ENCODE measurements at places on chromosomes 16 and 17. TPM values are rescaled to one million over a fixed set of nuclear protein-coding genes. Genes with fewer than 3 reads are reported as not detected.

STAT5B gene
- 46.8 TPM for polyA plus RNA-seq

PAQR4 gene
- 15.6 TPM for polyA plus RNA-seq

MVP gene
- polyA plus RNA-seq: 239 TPM

DNA sequence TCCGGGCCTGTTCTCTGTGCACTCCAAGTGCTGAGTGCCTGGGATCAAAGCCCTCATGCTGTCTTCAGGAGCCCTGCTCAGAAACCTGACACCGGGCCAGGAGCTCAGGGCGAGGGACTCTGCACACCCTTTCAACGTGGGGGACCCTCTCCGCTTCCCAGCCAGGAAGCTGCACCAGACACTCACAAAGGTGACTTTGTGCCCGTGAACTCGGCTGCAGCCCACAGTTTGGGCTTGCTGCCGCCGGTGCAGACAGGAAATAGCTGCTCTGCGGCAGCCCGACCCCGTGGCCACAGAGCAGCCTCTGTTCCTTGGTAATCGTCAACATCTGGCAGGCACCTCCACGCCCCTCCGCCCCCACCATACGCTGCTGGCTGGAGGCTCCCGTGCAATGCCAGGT is 93.4 kb upstream of the METRNL start:
- no peaks in the 10 kb centered on the region for H3K27me3 ChIP-seq
- H3K36me3 ChIP-seq: no peaks in the 10 kb centered on the region
- peak; percentile 55 for DNase-seq
- no peaks in the 10 kb centered on the region for H3K4me1 ChIP-seq
- H3K4me3 ChIP-seq: no peak overlapping the region

DNA sequence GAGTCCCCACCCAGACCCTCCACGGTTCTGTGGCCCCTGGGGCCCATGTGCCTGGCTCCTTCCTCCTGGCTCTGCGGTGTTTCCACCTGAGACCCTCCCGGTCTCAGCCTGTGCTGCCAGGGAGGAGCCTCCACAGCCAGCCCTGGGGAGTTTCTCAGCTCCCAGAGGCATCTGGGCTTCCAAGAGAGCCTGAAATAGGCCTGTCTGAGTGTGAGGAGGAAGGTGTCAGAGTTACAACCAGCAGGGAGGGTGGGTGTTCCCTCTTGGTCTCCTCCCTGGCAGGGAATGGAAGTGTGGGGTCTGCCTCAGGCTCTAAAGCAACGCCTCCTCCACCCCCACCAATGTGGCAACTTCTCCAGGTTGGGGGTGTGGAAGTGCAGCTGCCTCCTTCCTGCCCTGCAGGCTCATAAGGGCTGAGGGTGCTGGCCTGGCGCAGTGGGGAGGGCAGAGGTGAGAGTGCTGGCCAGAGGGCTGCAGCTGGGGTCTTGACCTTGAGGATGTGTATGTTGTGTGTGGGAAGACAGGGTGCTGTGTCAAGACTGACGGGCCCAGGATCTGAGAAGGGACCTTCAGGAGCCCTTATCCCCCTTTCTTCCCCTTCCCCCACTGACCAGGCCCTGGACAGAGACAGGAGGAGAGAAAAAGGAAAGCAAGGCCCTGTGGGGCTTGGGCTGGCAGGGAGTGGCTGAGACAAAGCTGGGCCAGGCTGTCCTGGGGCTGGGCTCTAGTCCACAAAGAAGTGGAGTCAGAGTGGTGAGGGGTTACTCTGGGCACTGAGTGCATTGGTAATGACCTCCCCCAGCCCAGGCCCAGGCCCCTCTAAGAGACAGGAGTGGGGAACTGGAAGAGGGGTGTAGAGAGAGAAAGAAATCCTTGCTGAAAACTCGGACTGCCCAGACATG is 2.4 kb downstream of the CYGB start:
- H3K27me3 ChIP-seq: no peaks in the 10 kb centered on the region
- H3K36me3 ChIP-seq: peaks cover 4% of the 10 kb centered on the region
- H3K27ac ChIP-seq: no peak overlapping the region
- no peak overlapping the region for H3K4me3 ChIP-seq

DNA sequence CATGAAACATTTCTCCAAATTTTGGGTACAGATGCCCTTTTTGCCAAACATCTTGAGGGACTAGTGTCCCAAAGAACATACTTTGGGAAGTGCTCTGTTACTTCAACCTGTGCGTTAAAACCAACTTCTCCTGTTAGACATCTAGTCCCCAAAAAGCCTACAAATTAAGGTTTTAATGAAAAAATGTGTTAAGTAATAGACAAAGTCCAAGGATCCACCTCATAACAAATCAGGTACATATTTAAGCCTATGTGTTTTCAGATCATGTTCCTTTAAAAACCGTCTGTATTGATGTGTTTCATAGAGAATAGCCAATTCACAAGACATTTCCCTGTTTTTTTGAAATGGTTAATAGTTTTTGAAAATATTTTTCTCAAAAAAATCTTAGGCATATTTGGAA is 174.8 kb upstream of the FAM20A start:
- H3K36me3 ChIP-seq: no peaks in the 10 kb centered on the region
- H3K27ac ChIP-seq: no peak overlapping the region
- H3K4me3 ChIP-seq: no peak overlapping the region

- no peaks in the 10 kb centered on the region for H3K36me3 ChIP-seq
- DNase-seq: no peak
- peaks cover 4% of the 10 kb centered on the region for H3K27me3 ChIP-seq
- H3K4me1 ChIP-seq: no peaks in the 10 kb centered on the region
Observed at GRCh38 chr16:31428279-31428597, at the start of gene COX6A2. Gene COX6A2 (minus strand): TSS chr16:31428360. CDS start chr16:31428325, 35 bp downstream.

- H3K36me3 ChIP-seq: peaks cover 4% of the 10 kb centered on the region
- peak overlapping the region; percentile 26 for H3K27ac ChIP-seq
- H3K4me1 ChIP-seq: peaks cover 6% of the 10 kb centered on the region
- H3K4me3 ChIP-seq: peak overlapping the region; percentile 67
- no peaks in the 10 kb centered on the region for H3K27me3 ChIP-seq
Observed at GRCh38 chr17:6756425-6757031, 682 bp downstream of the XAF1 start.

DNA sequence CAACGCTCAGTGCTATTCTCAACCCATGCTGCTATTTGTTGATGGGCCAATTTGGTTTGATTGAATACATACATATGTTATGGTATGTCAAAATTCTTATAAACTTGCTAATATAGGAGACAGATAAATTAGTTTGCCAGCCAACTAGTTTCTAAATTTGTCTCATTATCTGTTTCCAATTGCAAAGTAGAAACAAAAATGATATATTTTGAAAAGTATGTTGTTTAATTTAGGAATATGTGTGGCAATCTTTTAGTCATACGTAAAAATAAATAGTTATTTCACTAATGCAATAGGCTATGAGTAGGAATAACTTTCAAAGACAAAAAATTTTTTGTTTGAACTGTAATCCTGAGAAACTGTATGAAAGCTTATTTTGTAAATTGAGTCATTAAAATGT is 210.6 kb upstream of the KCNJ16 start:
- no peak overlapping the region for H3K27ac ChIP-seq
- no peaks in the 10 kb centered on the region for H3K4me1 ChIP-seq
- H3K36me3 ChIP-seq: no peaks in the 10 kb centered on the region

Measured in lung (tissue), 17 donors.